Stimulated activated CD8-positive, alpha-beta memory T cell treated with anti-CD3 and anti-CD28 coated beads, Interleukin-4, amount 100 ng/mL, for 24 hours (primary cell): ENCODE measurements at places on chromosomes 4 and X.

DNA sequence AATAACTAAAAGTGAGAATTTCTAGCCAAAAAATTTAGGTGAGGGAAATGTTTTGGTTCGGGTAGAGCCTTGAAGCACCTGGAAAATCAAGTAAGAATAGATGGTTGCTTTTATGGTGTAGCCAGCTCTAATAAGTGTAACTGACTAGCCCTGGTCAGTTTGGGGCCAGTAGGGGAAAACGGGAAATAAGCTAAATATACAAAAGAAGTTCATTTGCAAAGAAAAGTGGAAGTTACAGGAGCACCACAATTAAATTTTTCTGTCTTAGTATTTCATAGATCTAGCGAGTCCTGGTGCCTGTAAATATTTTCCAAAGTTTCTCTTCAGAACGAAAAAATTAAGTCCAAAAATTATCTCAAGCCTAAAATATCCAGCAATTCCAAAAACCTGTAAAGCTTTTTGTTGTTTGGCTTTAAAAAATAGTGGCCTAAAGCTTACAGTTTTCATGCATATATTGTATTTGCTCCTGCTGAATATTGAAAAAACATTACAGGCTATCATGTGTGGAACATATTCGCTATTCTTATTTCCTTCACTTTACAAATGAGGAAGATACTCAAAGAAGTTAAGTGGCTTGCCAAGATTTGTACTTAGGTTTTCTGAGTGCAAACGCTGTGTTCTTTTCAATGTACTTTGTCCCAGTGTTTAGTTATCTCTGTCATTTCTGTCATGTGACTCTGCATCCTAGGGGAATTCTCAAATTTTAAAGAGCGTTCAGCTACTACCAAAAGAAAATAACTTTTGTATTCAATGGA lies 7.3 kb upstream of the PTPN13 start:
- DNase-seq: no peak

DNA sequence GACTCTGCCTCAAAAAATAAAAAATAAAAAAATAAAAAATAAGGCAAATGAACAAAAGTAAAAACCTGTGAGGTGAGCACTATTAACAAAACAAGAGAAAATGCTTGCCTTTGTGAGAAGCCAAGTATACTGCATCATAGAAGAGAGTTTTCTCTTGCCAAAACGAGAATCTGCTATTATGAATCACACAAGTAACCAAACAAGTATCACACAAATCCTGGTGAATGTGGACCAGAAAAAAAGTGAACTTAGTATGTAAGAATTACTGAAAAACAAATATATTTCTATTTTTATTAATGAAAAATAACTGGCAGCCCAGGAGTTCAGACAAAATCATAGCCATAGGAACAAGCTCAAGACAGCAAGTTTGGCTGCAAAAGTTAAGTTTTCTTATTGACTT lies 193.5 kb downstream of the PDGFC start:
- no peak for DNase-seq

DNA sequence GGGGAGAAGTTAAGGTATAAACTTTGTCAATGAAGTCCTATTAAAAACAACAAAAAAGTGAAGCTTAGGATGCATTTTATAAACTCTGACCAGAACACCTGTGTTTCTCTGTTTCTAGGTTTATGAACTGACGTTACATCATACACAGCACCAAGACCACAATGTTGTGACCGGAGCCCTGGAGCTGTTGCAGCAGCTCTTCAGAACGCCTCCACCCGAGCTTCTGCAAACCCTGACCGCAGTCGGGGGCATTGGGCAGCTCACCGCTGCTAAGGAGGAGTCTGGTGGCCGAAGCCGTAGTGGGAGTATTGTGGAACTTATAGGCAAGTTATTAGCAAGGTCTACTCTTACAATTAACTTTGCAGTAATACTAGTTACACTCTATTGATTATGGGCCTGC lies 46.6 kb downstream of the HTT start:
- DNase-seq: no peak

DNA sequence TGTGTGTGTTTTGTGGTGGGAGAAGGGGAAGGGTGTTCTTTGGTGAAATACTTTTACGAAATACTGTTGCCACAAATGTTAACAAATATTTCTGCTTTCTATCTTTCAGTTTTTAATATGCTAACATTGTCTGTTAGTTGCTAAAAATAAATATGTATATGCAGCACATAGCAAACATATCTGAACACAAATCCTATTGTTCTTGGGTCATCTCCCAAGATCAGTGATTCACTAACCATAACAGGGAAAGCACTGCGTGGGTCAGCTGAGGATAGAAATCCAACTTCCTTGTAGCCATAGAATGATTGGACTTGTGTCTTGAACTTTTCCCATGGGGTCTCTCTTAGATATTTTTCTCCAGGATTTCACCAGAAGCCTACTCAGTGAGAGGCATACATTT lies 250.3 kb upstream of the FAM47A start:
- DNase-seq: no peak

DNA sequence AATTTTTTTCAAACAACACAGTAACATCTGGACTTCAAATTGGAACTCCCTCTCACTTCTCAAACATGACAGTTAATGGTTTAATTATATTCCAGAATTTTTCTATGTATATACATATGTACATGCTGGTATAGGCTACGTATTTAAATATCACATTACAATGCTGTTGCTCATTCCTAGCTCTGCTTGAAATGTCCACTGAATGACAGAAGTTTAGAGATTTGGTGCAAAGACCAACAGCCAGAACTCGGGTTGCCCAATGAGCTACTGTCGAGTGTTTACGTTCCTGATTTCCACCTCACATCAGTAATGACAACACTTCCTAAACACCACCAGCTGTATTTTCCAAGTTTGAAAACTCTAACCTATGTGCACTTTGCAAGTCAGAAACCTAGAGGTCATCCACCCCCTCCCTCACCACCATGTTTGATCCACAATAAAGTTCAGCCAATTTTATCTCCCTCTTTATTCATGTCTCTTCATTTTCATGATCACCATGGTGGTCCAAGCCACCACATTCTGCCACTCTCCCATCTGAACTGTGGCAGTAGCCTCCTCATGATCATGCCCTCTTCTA lies 49.3 kb upstream of the RPL34 start:
- DNase-seq: no peak

DNA sequence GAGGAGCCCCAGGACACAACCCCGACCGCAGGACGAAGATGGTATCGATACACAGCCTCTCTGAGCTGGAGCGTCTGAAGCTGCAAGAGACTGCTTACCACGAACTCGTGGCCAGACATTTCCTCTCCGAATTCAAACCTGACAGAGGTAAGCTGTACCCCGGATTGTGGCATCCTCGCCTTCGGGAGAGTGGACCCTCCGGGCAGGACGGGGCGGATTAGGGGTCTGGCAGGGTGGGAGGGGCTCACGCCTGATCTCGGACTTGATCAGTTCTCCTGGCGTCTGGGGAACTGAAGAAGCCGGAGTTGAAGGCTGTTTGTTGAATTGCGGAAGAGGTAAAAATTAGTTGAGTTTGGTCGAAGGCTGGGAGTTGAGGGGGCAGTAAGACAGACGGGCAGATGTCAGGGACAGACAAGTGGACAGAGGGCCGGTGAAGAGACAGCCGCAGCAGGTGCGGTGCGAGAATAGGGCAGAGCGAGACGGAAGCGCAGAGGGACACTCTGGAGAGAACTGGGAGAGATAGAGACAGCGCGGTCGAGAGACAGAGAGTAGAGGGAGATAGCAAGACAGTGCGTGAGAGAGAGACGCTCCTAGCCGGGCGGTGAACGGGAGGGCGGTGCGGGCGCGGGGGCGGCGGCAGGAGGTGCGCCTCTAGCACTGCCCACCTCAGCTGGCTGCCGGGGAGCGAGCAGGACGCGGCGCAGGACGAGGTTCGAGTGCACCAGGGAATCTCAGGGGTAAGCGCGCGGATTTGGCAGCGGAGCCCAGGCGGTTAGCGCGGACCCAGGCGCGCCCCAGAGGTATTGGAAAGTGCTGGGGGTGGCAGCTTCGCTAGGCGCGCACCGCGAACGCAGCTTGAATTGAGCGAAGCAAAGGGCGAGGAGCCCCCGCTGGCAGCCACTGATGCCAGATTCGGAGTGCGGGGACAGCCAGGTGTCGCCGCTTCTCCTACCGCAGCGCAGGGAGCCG lies 23.9 kb downstream of the ARHGAP36 start:
- DNase-seq: no peak

DNA sequence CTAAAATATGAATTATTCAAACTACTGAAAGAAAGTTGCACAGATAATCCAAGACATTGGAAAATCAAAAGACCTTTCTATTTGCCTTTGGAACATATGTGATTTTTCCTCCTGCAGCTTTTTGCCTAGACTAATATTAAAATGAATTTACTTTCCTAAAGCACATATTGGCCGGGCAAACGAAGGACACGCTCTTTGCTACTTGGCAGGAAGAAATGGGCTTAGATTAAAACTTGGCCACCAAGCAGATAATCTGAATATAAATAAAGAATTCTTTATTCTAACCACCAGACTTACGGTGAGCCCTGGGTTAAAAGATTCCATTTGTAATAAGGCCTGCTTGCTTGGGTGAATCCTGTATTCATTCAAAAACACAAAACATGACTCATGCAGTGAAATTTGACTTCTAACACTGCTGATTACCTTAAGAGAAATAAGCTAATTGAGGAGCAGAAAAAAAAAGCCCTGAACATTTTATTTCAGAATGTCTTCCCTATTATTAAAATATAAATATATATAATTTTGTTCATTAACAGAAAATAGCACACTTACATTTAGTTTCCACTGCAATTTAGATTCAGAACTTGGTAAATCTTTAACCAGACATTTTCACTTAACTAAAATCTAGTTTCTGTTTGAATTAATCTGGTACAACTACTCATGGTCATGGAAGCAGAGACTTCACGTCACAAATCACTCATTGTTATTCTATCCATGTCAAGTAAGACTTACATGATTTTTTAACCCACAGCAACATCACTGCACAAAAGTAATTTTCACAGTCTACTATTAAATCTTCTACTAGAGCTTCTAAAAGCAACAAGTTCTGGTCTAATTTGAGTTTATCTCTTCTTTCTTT lies 116.1 kb upstream of the PLAC1 start:
- DNase-seq: no peak

DNA sequence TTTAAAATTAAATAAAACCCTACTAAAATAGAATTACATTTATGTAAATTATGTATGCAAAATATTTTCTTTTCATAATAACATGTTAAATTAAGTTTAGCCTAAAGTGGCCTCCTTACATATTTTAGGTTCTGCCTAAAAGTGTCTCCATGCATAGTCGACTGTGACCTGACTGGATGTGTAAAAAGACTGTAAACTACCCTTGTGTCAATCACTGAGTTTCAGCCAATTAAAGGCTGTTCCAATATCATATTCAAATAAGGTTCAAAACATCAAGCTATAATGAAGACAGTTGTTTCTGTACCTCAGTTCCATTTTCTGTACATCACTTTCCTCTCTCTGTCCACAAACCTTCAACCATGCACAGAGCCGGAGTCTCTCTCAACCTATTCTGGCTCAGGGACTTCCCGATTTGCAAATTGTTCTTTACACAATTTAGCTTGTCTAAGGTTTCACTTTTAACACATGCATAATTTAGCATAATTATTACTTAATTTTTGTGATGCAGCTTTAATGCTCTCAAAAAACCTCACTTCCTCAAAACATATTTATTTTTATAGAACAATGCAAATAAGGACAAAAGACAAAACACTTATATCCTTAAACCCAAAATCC lies 60.1 kb downstream of the SH3RF1 start:
- DNase-seq: no peak

- no peak for DNase-seq
Observed at GRCh38 chr4:155548173-155548572, 118.5 kb upstream of the GUCY1A1 start.

GRCh38 chrX:138897621-138898492 lies 186.3 kb upstream of the FGF13 start:
- DNase-seq: no peak

- DNase-seq: no peak
Observed at GRCh38 chr4:23766344-23766743, 123.5 kb downstream of the PPARGC1A start.

- DNase-seq: no peak
Observed at GRCh38 chr4:100872811-100873210, 355.0 kb upstream of the EMCN start.

- DNase-seq: no peak
Observed at GRCh38 chr4:56147371-56147770, 198.6 kb downstream of the CEP135 start.

GRCh38 chr4:147128787-147129186 lies 183.1 kb upstream of the TTC29 start:
- no peak for DNase-seq

DNA sequence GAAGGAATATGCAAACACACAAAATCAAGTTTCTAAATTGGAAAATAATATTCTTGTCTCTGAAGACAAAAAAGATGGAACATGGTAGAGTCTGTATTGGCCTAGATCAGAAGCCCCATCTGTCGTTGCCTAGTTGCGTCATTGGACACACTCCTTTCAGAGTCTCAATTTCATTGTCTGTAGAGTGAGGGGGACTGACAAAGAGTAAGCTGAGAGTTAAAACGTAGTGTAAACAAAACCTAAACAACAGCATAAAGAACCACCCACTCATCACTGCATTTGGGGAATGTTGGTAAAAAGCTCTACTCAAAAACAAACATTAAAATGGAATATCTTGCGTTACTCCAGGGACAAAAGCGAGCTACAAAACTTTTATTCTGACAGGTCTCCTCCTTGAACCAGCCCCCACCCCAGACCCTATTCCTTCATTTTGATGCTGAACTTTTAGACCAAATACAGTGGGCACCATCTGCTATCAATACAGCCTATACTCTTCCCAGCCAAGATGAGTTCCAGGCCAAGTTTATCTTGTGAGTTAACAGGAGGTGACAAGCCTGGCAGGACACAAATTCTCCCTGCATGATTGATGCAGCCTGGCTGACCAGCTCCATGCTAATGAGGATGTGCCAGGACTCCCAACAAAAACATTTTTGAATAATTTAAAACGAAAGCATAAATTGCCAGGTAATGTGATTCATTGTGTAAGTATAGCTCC lies 125.2 kb downstream of the COL25A1 start:
- DNase-seq: no peak

GRCh38 chrX:7444967-7445366 lies 297.0 kb upstream of the PUDP start:
- no peak for DNase-seq

GRCh38 chrX:30504309-30504708 lies 73.3 kb downstream of the TASL start:
- DNase-seq: no peak

- no peak for DNase-seq
Observed at GRCh38 chr4:42642101-42642797, 14.7 kb downstream of the ATP8A1 start.

- no peak for DNase-seq
Observed at GRCh38 chr4:155684892-155685541, 18.4 kb downstream of the GUCY1A1 start.

DNA sequence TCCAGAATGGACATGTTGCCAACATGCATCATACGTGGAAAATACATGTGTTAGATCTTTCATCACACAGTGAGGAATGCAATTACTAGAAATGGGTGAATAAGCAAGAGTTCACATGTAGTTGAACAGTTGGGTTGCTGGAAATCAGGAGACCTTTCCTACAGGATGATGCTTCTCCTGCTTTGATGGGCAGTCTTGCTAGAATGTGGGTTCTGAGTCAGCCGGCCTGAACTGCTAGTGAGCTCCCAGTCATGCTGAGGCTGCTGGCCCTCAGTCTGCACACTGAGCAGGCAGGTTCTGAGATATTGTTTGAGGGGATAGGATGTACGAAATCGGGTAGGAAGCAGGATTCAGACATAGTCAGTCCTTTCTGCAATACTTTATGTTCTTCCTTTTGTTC lies 20.2 kb downstream of the MSL3 start:
- no peak for DNase-seq

- DNase-seq: no peak
Observed at GRCh38 chr4:47373174-47373573, 90.3 kb downstream of the COMMD8 start.

GRCh38 chr4:184313702-184314659 lies 96.3 kb upstream of the ENPP6 start:
- no peak for DNase-seq
